ENCODE measurements at places on chromosomes 16 and 17.

DNA sequence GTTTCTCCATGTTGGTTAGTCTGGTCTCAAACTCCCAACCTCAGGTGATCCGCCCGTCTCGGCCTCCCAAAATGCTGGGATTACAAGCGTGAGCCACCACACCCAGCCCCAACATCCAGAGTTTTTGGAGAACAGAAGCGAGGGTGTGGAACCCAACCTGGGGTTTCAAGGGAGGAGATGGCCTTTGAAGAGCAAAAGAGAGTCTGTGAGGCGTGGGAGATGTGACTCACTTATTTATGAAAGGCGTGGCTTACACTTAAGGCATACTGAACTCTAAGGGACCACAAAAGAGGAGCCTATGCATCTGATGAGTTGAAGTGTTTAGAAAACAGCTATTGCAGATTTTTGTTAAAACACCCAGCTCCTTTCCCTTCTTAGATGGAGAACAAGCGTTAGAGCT is 18.9 kb downstream of the ARSG start:
- no peak for DNase-seq

DNA sequence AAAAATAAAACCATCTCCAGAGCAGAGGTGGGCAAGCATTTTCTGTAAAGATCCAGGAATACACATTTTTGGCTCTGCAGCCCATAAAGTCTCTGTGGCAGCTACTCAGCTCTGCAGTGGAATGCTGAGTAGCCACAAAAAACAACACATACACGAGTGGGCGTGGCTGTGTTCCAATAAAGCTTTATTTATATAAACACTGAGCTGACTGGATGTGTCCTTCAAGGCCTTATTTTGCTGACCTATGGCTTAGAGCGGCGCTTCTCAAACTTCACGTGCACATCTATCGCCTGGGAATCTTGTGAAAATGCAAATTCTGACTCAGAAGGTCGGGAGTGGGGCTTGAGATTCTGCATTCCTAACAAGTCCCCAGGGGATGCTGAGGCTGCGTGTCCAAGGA is 39.7 kb downstream of the XYLT1 start:
- DNase-seq: no peak

DNA sequence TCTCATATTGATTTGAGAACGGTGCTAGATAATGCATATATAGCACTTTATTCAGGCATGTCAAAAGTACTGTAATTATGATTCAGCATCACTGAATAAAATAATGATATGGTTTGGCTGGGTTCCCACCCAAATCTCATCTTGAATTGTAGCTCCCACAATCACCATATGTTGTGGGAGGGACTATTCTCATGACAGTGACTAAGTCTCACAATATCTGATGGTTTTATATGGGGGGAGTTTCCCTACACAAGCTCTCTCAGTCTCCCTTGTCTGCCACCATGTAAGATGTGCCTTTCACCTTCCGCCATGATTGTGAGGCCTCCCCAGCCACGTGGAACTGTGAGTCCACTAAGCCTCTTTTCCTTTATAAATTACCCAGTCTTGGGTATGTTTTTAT is 25.6 kb upstream of the LONP2 start:
- no peak for DNase-seq

DNA sequence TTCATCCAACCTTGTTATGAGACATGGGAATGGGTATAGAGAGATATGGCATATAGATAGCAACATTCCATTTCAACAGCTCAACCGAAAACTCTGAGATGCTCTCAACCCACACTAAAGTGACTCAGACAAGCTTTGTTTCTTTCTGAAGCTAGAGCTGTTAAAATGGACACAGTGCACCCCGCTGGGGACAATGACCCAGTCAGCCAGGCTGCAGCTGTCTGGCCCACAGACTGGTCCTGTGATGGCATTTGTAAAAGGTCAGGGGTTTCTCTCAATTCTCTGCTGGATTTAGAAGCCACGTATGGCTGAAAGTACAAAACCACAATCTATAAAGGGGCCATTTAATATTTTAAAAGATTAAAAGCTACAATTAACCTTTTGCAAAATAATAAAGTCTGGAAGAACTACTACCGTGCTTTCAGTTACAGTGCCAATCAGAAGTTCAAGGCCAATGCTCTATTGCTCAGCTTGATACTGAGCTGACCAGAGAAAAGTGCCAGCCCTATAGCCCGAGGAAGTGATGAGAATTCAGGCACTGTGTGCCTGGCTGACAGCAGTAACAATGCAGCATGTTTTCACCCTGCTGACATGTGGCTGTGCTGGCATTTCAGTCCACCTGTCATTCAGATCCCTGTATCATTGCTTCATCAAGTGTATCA is 60.2 kb downstream of the TEX2 start:
- DNase-seq: no peak

DNA sequence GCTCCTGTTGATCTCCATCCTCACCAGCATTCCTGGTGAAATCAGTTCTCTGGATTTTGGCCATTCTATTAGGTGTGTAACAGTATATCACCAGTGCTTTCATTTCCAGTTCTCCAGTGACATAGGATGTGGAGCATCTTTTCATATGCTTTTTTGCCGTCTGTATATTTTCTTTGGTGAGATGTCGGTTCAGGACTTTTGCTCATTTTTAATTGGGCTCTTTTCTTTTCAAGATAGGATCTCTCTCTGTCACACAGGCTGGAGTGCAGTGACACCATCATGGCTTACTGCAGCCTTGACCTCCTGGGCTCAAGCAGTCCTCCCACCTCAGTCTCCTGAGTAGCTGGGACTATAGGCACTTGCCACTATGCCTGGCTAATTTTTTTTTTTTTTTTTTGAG is 74.2 kb downstream of the TANGO6 start:
- DNase-seq: no peak

DNA sequence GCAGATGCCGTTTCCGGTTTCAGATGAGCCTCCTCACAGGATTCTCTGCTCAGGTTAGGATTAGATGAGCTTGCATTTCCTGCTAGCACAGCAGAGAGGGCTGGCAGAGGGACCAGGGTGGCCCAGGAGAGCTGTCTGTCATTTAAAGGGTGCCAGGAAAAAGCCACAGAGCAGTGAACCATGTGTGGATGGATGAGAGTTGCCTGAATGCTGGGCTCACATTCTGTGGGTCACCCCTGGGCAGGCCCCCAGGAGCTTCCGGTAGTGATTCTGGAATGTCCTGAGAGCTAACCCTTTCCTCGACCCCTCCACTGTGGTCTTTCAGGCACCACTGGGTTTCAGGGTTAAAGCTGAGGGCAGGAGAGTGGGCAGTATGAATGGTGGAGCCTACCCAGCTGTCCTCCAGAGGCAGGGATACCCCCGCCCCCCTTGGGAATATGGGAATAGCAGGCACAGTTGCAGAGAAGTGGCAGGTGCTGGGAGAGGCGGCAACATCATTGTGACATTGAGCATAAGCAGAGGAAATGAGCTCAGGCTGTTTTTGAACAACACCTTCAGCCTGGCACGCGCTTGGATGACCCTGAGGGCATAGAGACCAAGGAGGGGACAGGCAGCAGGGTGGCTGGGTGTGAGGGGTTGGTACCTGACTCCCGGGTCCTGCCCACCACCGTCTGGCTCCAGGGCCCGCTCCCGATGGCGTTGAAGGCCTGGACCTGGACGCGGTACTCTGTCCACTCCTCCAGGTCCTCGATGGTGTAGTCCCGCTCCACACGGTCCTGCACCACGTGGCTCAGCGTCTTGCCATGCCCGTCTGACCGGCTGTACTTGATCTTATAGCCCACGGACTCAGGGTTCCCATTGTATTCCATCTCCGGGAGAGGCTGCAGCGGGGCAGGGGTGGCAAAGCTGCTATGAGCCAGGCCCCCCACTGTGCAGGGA is 83.0 kb upstream of the CDC42EP4 start:
- DNase-seq: no peak

DNA sequence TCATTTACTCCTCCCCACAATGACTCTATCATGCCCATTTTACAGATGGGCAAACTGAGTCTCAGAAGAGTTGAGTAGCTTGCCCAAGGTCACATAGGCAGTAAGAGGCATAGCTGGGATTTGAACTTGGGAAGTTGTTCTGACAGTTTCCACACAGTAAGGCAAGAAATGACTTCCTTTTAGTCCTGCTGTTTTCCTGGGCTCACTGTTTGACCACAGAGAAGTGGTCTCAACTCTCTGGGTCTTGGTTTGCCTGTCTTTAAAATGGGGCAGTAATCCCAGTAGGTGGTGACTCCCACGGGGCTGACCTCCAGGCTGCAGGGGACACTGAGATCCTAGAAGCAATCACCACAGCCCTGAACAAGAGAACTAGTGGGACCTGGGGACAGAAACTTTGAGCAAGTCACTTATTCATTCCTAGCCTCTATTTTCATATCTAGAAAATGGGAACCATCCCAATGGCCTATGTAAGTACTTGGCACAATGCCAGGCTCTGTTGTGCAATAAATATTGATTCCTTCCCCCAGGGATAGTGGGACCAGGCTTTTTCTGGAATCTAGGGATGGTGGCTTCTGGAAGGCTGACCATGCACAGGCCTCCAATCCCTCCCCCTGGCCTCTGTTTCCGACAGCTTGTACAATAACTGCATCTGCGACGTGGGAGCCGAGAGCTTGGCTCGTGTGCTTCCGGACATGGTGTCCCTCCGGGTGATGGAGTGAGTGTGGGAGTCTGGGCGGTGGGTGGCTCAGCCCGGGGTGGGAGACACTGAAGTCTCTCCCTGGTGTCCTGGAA is 20.5 kb downstream of the DEXI start:
- no peak for DNase-seq

- DNase-seq: no peak
Measured at GRCh38 chr16:81041696-81042095, 6.1 kb downstream of the ATMIN start.

DNA sequence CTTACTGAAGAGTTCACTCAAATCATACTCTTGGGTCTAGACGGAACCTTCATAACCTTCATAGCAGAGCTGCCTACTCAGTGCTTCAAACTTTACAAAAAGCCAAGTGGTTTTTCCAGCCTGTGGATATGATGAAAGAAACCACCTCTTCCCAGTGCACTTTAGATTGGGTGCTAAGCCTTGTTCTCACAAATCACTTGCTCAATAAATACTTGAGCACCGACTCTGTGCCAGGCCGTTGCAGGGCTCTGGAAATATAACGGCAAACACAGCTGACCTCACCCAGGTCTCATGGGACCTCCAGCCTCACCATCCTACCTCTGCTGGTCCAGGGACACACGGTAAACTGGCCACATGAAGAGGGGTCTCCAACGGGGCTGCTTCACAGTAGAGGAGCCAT is 35.7 kb downstream of the CDRT4 start:
- no peak for DNase-seq

- DNase-seq: no peak
Measured at GRCh38 chr16:20383106-20384029, 21.2 kb downstream of the PDILT start.

- no peak for DNase-seq
Measured at GRCh38 chr17:51422634-51423033, 162.3 kb downstream of the UTP18 start.

- DNase-seq: no peak
Measured at GRCh38 chr17:76279742-76280287, 14.7 kb downstream of the UBALD2 start.

DNA sequence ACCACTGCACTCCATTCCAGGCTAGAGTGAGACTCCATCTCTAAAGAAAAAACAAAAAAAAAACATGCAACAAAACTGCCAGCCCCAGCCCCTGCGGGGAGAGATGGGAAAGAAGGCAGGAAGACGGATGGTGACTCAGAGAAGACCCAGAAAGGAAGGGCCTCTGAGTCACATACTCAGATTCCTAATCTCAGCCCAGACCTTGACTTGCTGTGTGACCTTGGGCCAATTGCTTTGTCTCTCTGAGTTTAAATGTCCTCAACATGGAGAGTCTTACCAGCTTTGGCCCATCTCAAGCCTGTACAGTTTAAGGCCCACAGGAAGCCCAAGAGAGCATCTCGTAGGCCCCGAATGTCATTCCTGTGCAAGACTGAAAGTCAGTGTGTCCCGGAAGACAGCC is 86.5 kb upstream of the LHX1 start:
- DNase-seq: no peak

DNA sequence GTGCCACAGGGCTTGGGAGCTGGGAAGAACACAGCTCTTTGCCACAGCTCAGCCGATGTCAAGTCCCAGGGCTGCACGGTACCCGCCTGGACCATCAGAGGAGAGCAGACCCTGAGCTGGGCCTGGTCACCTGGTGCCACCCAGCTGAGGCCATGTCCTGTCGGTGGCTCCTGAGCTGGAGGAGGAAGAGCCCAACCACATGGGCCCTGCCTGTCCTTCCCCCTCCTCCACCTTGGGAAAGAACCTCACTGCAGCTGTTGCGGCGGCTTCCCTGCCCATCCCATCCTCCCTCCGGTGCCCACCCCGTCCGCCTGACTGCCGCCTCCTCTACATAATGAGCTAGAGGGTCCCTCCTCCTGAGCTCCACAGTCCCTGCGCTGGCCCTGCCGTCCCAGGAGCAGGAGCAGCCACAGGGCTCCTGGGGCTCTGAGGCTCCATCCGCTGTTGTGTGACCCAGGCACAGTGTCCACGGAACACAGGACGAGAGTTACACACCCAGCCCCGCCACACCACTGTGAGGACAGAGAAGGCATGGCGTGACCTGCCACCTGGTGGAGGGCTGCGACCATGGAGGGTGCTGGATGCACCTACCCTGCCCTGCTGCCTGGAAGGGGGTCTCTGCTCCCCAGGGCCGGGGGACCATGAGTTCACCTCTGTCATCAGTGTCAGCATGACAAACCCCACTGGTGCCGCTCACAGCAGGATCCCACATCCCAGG is 21.4 kb upstream of the CHMP6 start:
- DNase-seq: no peak

- no peak for DNase-seq
Measured at GRCh38 chr16:10813099-10813455, 5.5 kb downstream of the TVP23A start.

DNA sequence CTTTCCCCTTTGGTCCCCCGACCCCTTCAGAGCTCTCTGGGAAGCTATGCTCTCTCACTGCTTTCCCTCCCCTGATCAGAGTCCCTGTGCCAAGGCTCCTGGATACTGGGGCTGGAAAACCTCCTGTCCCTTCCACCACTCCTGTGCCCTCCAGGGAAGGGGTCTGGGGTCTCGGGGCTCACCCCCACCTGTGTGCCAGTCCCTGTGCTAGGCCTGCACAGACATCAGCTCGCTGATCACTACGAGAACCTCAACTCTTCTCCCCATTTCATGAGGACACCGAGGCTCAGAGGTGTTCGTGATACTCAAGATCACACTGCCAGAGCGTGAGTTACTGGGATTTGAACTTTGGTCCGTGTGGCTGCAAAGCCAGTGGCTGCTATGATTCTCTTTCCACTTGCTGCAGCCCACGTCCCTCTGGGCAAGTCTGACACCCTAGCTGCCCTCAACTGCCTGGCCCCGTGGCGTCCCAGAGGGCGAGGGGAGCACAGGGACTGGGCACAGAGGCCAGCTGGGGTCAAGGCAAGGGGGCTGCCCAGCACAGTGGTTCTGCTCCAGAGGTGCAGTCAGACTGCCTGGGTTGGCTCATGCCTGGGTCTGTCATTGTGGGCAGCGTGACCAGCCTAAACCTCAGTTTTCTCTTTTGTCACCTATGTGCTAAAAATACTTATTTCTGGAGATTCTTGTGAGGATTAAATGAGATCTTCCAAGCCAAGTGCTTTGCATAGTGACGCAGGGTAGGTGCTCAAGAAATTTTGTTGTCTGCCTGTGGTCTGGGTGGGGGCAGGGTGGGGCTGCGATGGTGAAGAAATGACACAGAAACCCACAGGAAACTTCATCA is 43.8 kb upstream of the TOB1 start:
- DNase-seq: no peak

- DNase-seq: no peak
Measured at GRCh38 chr16:67271446-67271845, 7.9 kb upstream of the PLEKHG4 start.

GRCh38 chr17:28272166-28272565 is 46.8 kb upstream of the TMEM97 start:
- DNase-seq: no peak
